ENCODE measurements at places on chromosomes 1 and 21. TPM values are rescaled to one million over a fixed set of nuclear protein-coding genes. Genes with fewer than 3 reads are reported as not detected.

DNA sequence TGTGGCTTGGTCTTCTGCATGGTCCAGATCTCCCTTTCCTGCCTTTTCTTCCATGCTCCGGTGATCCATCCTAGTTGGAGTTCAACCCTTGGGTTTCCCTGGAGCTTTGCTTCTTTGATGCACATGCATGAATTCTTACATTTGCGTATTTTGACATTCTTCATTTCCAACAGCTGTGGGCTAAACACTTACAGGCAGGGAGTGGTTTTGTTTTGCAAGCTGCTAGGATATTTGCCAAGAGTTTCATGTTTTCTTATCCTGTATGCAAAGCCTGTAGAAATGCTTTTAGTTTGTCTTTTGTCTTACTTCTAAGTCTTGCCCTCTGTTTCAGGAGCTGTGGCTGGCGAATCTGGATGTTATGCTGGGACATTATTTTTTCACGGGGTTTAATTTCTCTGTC, 90.3 kb upstream of the PAXBP1 start:
- no peaks in the 10 kb centered on the region for H3K4me1 ChIP-seq
- peaks cover 3% of the 10 kb centered on the region for H3K27me3 ChIP-seq
- no peak for DNase-seq
- H3K27ac ChIP-seq, result no peak overlapping the region

The NFIA gene
- total RNA-seq, result 1.3 TPM

The BTBD19 gene
- 6.0 TPM for total RNA-seq

The AMY2A gene
- total RNA-seq, result not detected

- no peak overlapping the region for H3K4me3 ChIP-seq
- H3K36me3 ChIP-seq, result no peaks in the 10 kb centered on the region
- no peak for DNase-seq
- no peaks in the 10 kb centered on the region for H3K27me3 ChIP-seq
Observed at GRCh38 chr1:102098536-102098935, 101.8 kb upstream of the OLFM3 start.

- no peak overlapping the region for H3K27ac ChIP-seq
- H3K27me3 ChIP-seq, result no peaks in the 10 kb centered on the region
- no peaks in the 10 kb centered on the region for H3K36me3 ChIP-seq
Observed at GRCh38 chr1:61536174-61537108, 188.5 kb downstream of the TM2D1 start.

The PLPPR5 gene
- not detected for total RNA-seq
